ENCODE measurements at places on chromosomes 11 and 22. TPM values are rescaled to one million over a fixed set of nuclear protein-coding genes. Genes with fewer than 3 reads are reported as not detected.

Gene SGSM1
- 1.9 TPM for polyA plus RNA-seq

Gene GSTT2B
- polyA plus RNA-seq, result 20.5 TPM

Gene C11orf91
- polyA plus RNA-seq, result not detected

Gene GDPD5
- 7.4 TPM for polyA plus RNA-seq

Gene KREMEN1
- polyA plus RNA-seq, result 21.1 TPM

Gene OR5P2
- not detected for polyA plus RNA-seq

Gene CECR2
- polyA plus RNA-seq, result 11.1 TPM

Gene RAB3IL1
- polyA plus RNA-seq, result 29.7 TPM

Gene KBTBD3
- polyA plus RNA-seq, result 12.0 TPM

Gene PRDM11
- 21.2 TPM for polyA plus RNA-seq

Gene RIBC2
- polyA plus RNA-seq, result 7.6 TPM

Gene SLC22A6
- 20.2 TPM for polyA plus RNA-seq

Gene APLNR
- polyA plus RNA-seq, result 93.9 TPM

Gene KCNE3
- 27.7 TPM for polyA plus RNA-seq
